ENCODE measurements at places on chromosomes 6 and 20.

- no peak for DNase-seq
Measured at GRCh38 chr6:46190889-46191288, 20.1 kb upstream of the ENPP5 start.

DNA sequence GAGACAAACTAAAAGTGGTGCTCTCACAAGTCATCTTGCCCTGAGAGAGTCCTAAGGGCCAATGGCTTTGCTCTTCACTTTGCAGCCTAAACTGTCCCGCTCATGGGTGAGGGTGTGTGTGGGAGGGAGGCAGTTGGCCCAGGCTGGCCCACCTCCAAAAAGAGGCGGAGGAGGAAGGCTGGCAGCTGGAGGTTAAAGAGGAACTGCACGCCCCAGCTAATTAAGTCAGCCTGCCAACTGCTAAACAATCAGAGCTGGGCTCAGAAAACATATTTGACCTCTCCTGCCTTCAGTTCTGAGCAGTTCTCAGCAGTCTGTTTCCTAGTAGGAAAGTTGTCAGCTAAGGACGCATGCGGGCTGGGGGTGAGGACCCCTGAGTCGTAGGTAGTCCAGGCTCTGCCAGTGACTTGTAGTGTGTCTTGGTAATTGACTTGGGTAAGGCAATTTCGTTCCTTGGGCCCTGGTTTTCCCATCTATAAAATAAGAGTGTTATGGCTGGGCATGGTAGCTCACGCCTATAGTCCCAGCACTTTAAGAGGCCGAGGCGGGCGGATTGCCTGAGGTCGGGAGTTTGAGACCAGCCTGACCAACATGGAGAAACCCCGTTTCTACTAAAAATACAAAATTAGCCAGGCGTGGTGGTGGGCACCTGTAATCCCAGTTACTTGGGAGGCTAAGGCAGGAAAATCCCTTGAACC lies 17.0 kb downstream of the GSS start:
- DNase-seq, result no peak

GRCh38 chr20:51666126-51666525 lies 102.1 kb downstream of the ATP9A start:
- DNase-seq, result no peak

DNA sequence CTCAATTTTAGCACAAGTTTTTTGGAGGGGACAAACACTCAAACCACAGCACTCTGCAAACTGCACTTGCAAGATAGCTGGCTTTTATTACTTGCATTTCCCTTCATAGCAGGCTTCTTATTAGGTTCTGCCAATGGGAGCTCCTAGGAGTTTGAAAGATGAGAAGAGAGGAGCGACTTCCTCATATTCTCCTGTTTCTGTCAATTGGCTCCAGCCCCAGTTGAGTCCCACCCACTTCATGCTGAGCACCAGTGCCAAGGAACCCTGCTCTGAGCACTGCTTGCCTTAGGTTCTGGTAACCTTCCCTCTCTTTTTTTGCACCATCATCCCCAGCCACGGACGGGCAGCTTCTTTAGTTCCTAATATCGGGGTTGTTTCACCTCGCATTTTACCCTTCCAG lies 67.9 kb downstream of the PSMB1 start:
- DNase-seq, result no peak

DNA sequence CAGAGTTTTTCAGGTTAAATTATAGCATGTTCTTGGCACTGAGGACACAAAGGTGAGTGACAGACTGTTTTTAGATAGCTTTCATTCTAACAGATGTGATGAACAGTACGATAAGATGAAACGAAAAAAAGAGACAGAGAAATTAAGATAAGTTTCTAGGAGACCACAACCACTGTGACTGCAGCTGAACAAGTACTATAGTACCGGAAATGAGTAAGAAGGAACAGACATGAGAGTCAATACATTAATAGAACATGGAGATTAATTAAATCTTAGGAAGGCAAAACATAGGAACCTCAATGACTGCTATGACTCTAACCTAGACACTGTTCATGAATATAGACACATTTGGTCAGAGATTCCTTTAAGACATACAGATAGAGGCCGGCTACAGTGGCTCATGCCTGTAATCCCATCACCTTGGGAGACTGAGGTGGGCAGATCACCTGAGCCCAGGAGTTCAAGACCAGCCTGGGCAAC lies 40.2 kb downstream of the HBS1L start:
- no peak for DNase-seq

- no peak for DNase-seq
Measured at GRCh38 chr6:4023240-4023639, 55.7 kb downstream of the FAM217A start.

DNA sequence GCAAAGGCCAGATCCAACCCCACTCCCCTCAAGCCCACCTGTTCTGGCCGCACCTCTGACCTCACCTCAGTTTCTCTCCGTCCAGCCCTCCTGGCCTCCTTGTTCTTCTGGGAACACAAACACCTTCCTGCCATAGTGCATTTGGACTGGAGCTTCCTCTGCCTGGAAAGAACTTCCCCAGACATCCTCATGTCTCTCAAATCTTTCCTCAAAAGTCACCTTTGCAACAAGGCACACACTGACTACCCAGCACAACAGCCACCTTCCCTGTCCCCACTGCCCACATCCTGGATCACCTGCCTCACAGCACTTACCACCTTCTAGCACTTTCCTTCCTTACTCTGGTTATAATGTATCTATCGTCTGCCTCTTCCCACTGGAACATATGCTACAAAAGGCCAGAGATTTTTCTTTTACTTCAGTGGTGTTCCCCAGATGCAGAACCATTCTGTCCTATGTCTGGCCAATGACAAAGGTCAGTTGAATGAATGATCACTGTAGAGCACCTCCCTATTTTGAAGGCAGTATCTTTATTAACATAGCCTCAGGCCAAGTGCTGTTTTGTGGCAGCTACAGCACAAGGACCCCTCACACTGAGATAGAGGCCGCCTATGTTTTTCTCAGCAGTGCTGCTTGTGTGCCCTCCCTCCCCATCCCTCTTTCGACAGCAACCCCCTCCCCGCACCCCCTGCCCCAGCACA lies 4.1 kb downstream of the HLA-B start:
- no peak for DNase-seq

GRCh38 chr20:49889001-49889934 lies 26.1 kb downstream of the SPATA2 start:
- DNase-seq, result no peak

DNA sequence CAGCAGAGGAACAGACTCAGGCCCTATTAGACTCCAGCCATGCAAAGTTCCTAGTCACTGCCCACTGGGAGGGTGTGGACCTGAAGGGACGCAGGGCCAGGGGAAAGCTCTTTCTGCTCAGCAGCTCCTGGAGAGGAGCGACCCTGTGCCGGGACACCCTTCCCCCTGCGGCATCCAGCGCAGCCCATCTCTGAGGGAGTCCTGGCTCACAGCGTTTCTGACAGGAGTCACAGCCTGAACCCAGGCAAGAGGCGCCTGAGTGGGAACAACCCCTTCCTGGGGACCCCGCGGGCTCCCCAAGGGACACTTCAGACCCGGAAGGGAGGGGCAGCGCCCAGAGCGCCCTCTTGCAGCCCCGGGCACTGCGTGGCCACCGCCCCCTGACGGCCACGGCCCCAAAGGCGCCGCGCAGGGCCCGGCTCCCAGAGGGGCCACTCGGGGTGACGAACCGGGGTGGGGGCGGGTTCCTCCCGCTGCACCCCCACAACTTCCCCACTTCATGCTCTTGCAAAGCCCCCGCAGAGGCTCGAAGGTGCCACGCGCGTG lies 862 bp downstream of the UCKL1 start:
- DNase-seq, result no peak

GRCh38 chr6:156866220-156867015 lies 89.2 kb downstream of the ARID1B start:
- DNase-seq, result no peak

- no peak for DNase-seq
Measured at GRCh38 chr6:34743625-34744293, 13.5 kb upstream of the SNRPC start.

DNA sequence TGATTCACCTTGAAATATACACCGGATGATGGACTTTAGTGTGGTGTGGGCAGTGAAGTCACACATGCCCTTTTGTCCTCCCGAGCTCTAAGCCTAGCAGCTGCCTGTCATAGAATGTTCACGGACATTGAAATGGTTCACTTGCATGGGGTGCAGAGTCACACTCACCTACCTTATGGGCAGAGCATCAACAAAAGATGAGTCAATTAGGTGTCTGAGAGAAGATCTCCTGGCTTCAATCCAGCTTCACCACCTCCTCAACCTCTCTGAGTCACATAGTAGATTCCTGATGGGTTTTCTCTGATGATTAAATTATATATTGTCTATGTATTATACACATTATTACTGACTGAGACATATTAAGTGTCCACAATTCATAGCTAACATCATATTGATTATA lies 48.1 kb upstream of the HLA-E start:
- DNase-seq, result no peak

DNA sequence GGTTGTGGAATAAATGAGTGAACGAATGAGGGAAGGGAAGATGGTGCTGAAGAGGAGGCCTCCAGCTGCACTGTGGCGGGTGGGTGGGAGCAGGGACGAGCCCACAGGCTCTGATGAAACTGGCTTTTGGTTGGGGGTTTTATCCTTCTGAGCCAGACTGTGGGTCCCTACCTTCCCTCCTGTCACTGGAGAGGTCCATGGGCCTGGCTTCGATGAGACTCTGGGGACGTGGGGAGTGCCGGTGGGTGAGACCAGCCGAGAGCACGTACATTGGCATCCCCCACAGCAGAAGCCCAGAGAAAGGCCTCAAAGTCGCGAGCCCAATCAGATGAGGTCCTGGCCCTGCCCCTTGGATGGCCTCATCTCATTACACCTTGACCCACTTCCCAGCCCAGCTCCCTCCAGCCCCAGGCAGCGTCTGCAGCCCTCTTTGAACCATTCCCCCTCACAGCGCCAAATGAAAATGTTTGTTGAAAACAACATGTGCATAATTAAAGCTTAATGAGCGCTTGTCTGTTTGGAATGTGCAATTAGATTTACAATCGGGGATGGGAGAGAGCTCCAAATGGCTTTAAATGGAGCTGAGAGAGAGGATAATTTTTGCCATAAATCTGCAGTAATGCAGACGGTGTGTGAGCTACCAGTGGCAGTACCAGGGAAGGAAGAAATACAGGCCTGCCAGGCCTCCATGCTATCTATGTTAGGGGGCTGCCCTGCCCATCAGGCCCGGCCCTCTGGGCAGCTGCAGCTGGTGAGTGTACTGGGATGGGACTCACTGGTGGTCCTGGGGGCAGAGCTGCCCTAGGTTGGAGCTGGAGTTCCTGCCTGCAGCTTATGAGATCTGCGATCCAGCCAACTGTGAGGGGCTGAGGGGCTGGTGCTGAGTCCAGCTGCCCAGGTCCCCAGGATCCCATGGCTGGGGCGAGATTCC lies 47.2 kb downstream of the TOX2 start:
- no peak for DNase-seq

DNA sequence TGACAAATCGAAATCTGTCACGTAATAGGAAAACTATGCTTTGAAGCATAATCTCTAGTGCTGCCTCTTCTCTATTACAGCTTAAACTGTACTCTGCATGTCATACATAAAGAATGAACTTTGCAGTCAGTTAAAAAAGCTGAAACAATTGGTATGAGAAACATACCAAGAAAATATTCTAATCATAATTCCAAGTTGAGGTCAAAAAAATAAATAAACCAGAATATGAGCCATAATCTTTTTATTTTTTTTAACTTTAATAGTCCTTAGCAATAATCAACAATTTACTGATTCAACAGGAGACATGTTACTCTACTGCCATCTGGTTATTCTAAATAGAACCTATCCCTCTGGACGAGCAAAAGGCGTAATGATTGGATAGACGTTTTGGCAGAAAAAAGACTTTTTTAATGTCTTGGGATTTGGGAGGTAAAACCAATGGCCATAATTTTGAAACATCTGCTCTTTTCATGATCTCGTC lies 224.4 kb upstream of the FLRT3 start:
- DNase-seq, result no peak

- DNase-seq, result no peak
Measured at GRCh38 chr20:57596998-57597939, 23.0 kb downstream of the ZBP1 start.

- no peak for DNase-seq
Measured at GRCh38 chr6:168050881-168051586, 28.0 kb downstream of the FRMD1 start.

DNA sequence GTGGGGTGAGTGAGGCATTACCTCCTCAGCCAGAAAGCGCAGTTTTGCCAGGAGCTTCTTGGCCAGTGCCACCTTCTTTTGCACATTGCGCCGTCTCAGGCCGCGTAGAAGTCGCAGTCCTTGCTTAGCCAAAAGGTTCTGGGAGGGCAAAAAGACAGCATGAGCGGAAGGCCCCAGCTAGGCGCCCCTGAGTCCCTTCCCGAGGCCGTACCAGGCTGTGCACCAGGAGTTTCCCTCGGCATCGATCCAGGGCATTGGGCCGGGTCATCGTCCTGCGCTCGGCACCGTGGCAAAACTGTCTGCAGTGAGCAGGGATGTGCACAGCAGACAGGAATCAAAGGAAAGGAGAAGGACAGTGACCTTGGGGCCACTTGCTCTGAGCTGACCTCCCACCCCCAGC lies 20.2 kb upstream of the SPAG4 start:
- DNase-seq, result no peak

DNA sequence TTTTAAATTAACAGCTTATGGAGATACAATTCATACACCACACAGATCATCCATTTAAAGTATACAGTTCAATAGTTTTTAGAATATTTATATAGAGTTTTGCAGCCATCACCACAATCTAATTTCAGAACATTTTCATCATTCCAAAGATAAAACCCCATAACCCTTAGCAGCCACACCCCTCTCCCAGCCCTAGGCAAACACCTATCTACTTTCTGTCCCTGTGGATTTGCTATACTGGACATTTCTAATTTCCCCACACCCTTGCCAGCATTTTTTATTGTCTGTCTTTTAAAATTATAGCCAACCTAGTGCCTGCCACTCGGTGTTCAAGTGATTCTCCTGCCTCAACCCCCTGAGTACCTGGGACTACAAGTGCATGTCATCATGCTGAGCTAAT lies 23.0 kb upstream of the AKAP7 start:
- DNase-seq, result no peak

- no peak for DNase-seq
Measured at GRCh38 chr6:89138173-89138572, 7.7 kb upstream of the PM20D2 start.

- DNase-seq, result no peak
Measured at GRCh38 chr6:158718461-158719046, 68.7 kb downstream of the SYTL3 start.

DNA sequence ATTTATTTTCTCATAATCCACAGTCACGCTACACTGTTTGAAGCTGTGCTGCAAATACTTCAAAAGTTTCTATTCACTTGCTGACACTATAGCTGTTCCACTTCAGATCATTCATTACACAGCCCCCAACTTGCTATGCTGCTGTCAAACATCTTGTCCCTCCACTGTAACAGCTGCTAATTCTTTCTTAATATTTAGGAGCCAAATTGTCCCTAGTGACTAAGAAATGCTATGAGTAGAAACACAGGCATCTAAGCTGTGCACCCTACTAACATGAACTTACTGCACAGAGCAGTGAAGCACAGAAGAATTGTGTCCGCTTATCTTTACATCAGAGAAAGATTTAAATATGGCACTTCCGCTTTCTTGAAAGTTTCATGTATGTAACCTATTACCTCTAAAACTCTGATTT lies 91.3 kb downstream of the PDE10A start:
- no peak for DNase-seq
